Fibroblast of pulmonary artery (primary cell): ENCODE measurements at places on chromosomes 6 and 20.
A peak's percentile ranks its signal among the peaks of the same experiment; 100 is the strongest.

- peak; percentile 97 for DNase-seq
These were observed 16.4 kb upstream of the KIFC1 start for GRCh38 chr6:33375143-33375671.

DNA sequence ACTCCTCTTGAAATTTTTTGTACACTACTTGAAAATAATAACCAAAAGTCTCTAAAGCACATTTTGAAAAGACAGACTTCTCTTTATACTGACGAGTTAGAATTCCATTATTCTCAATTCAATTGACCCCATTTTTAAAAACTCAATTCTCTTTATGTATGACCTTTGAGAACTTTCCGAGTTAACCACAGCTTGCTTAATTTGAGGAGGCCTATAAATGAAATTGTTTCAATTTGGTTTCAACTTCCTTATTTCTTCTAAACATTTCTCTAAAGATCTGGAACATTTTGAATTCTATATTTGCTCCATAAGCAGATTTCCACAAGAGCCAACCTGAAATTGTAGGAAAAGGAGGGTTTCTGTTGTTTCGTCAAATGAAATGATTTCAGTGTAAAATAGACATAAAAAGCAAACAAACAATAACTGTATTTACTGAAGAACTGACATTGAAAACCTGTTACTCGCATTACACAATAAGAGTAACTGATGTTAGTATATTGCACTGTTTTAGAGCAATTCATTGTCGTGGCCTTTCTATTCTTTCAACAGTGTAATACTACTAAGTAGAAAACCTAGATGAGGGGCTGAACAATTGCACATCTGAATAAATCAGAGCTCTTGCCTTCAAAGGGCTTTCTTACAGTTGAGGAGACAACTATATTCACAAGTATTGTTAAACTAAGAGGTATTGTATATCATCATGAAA is 223.6 kb downstream of the HIVEP2 start:
- DNase-seq = no peak

DNA sequence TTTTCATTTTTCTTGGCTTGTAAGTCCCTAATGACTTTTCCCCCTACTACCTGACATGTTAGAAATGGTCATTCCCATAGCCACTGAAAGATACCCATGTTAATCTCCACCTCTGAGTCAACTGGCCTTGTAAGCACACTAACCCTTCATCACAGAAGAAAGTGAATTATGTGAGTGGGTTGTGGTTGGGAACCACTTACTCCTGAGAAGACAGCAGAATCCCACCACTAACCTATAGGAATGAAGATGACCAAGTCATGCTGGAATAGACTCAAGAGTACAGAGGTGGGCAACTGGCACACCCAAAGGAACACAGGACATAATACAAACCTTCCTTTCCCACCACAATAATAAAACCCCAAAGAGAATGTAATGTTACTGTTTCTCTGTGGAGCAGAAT is 30.1 kb downstream of the RAMACL start:
- DNase-seq = no peak

- peak; percentile 78 for DNase-seq
These were observed at the start of gene BCAS4 for GRCh38 chr20:50794846-50795634. Gene BCAS4, plus strand, starts transcription at chr20:50795061. Its CDS starts 23 bp downstream, at chr20:50795084.

DNA sequence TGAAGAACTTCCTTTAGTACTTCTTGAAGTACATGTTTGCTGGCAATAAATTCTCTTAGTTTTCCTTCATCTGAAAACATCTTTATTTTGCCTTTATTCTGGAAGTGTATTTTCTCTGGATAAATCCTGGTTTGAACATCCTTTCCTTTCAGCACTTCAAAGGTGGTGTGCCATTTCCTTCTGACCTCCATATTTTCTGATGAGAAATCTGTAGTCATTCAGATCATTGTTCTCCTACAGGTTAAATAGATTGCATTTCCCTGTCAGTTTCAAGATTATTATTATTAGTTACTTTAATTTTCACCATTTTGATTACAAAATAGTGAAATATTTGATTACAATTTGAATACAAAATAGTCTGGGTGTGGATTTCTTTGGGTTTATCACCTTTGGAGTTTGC is 134.5 kb downstream of the CDH26 start:
- DNase-seq = no peak

- no peak for DNase-seq
These were observed 106.4 kb upstream of the SSTR4 start for GRCh38 chr20:22928679-22929078.

GRCh38 chr20:37394543-37395409 is 48.8 kb downstream of the SRC start:
- no peak for DNase-seq
